ENCODE measurements at places on chromosomes 16 and 17.

- DNase-seq: no peak
Measured at GRCh38 chr17:39166437-39167335, 725 bp upstream of the ARL5C start.

GRCh38 chr17:51461578-51462004 lies 201.2 kb downstream of the UTP18 start:
- no peak for DNase-seq

- DNase-seq: no peak
Measured at GRCh38 chr16:81729451-81729850, 49.6 kb upstream of the PLCG2 start.

- no peak for DNase-seq
Measured at GRCh38 chr16:29862383-29862883, 593 bp downstream of the CDIPT start.

DNA sequence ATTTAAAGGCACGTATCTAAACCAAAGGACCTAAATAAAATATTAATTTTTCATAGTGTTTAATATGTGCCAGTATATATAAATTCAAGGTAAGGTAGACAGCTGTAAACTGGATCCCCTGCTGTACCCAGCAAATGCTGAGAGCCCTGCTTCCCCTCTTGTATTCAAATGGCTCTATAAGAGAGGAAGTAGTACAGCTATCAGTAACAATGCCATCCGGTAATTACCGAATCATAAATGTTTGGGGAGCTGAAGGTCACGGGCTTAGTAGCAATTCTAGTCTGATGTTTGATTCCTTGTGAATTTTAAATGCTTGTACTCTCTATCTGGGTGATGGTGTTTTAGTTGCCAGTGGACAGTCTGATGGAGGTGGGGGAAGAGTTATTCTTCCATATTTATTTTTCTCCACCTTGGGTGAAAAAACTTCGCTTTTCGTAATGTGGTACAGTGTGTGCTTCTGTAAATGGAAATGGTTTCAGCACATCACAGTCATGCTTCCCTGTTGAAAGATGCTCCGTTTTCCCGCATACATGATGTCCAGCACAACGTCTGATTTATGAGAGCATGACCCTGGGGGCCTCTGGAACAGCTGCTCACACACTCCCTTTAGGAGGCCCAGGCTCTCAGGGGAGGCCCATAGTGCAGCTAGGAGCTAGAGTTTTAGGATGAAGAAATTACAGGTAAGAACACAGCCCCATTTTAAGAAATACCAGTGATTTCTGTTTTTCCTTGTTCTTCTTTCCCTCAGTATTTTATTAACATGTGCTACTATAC lies 423.9 kb downstream of the WWOX start:
- no peak for DNase-seq

Data from epithelial cell of proximal tubule (primary cell).